ENCODE measurements at places on chromosomes 1 and 21.
A peak's percentile ranks its signal among the peaks of the same experiment; 100 is the strongest.

DNA sequence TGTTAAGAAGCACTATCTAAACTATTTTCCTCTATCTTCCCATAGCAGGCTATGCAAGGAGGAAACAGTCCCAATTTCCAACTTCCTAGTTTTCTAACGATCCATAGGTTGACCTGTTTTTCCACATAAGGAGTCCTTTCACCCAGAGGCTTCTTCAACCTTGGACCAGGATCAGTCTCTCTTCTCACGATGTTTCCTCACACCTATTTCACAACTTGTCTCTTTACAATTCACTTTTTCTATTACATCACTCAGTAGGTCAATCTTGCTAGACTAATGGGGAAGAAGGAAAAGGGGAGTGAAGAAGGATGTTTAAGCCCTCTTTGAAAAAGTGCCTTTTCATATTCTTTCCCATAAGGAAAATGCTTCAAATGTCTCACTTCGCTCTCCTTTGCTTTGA lies 15.9 kb downstream of the PALMD start:
- no peak for DNase-seq

DNA sequence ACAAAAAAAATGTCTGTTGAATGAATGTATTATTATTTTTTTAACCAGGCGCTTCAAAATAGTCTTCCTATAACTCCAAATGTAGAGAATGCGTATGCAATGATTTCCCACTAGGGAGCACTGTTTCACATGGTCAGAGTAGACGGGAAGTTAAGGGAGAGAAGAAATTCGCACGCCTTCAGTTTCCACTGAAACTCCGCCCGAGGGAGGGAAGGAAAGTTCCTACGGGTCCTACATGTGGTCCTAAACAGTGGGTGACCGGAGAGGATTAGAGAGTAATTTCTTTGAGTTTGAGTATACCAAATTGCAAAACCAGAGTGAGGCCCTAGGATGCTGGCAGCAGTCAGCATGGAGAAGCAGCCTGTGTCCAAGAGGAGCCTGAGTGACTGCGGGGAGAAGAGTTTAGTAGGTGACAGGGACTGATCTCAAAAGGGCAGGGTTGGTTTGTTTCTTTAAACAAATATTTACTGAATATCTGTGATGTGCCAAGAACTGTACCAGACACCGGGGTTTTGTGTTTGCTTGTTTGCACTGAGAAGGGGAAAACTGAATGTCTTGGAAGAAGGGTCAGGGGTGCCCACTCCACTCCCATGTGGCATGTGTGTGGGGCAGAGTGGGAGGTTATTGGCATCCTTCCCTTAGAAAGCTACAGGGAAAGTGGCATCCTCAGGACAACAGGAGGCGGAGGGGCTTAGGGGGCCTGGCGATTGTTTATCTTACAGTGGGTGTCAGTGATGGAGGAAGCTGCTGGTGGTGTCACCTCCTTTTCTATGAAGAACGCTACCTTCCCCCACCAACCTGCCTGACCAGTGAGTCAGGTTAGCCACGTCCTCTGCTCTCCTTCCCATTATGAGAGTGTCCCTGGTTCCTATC lies 22.8 kb downstream of the RNU5D-1 start:
- peak; percentile 58 for DNase-seq

- no peak for DNase-seq
Measured at GRCh38 chr1:84653130-84653677, 37.1 kb downstream of the SSX2IP start.

GRCh38 chr1:9542430-9542829 lies 3.2 kb downstream of the SLC25A33 start:
- DNase-seq, result peak; percentile 4

GRCh38 chr1:42777852-42778251 lies 6.9 kb upstream of the TMEM269 start:
- no peak for DNase-seq

- no peak for DNase-seq
Measured at GRCh38 chr1:210499956-210500355, 171.3 kb downstream of the HHAT start.

DNA sequence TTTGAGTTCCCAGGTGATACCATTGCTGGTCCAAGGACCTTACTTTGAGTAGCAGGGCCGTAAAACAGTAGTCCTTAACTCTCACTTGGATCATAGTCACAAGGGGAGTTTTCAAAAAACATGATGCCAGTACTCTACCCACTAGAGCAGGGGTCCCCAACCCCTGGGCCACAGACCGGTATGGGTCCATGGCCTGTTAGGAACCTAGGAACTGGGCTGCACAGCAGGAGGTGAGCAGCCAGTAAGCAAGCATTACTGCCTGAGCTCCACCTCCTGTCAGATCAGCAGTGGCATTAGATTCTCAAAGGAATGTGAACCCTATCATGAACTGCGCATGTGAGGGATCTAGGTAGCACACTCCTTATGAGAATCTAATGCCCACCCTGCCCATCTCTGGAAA lies 39.7 kb upstream of the KCNQ4 start:
- no peak for DNase-seq

- no peak for DNase-seq
Measured at GRCh38 chr21:45405819-45406762, 1.1 kb downstream of the COL18A1 start.

- no peak for DNase-seq
Measured at GRCh38 chr1:238558156-238558555, 667.4 kb upstream of the ZP4 start.

DNA sequence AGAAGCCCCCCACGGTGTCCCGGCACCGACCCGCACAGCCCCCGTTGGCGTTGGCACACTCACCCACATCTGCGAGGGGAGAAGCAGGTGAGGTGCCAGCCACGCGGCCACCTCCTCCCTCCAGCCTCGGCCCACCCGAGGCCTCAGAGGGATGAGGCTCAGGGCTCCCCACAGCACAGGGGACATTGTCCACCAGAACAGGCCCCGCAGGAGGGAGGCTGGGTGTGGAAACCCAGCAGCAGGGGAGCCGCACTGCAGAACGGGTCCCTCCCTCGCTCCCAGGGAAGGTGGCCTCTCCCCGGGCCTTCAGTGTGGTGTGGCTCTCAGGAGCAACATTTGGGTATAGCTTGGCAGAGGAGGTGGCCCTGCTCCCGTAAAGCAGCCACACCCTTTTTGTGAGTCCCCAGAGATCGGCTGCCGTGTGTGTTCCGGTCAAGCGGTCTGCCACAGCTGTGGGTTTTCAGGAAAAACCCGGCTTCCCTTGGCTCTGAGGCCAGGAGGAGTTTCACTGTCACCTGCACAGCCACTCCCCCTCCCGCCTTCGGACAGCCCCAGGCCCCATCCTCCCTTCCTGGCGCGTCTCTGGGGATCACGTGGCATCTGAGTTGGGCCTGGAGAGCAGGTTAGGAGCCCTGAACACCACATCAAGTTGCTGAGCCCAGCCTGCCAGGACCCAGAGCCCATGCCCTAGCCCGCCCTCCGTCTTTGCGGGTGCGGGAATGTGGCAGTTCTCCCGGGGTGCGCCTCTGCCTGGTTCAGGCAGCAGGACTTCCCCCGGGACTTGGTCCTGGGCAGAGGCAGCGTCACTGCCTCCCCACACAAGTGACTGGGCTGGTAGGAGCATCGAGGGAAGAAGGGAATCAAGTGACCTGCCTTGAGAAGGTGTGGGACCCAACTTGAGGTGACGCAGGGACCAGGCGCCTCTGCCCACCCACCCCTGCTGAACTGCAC lies 64.0 kb downstream of the MEGF6 start:
- no peak for DNase-seq

DNA sequence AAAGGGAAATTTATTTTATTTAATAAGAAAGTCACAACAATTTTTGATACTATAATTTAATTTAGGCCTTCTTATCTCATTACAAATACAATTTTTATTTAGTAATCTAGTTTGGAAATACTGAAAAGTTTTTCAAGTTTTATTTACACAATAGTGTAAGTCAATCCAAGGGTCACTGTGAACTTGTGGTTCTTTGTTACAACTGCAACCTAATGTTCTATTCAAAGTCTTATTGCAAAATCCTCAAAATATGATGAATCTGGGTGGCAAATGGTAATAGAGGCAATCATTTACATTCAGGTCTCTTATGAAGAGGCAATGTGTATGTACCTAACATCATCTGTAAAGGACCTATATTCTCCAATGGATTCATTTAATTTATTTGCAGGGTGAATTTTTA lies 421.2 kb downstream of the DPYD start:
- no peak for DNase-seq
